ENCODE measurements at places on chromosomes 7 and 10.

- DNase-seq = no peak
Observed at GRCh38 chr10:131723297-131724168, 177.3 kb upstream of the PPP2R2D start.

DNA sequence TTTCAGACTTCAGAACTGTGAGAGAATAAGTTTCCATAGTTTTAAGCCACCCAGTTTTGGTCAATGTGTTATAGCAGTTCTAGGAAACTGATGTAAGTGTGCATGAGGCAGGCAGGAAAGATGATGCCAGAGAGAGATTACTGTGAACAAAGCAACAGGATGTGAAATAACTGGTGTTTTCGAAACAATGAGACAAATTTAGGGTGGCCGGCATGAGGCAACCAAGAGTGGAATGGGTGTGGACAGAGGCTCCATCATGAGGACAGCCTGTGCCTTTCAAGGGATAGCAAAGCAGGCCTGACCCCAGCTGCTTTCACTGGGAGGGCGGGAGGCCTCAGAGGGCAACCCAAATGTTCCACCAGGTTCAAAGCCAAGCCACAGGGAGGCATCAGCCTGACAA, 67.3 kb upstream of the UCN3 start:
- DNase-seq = no peak

DNA sequence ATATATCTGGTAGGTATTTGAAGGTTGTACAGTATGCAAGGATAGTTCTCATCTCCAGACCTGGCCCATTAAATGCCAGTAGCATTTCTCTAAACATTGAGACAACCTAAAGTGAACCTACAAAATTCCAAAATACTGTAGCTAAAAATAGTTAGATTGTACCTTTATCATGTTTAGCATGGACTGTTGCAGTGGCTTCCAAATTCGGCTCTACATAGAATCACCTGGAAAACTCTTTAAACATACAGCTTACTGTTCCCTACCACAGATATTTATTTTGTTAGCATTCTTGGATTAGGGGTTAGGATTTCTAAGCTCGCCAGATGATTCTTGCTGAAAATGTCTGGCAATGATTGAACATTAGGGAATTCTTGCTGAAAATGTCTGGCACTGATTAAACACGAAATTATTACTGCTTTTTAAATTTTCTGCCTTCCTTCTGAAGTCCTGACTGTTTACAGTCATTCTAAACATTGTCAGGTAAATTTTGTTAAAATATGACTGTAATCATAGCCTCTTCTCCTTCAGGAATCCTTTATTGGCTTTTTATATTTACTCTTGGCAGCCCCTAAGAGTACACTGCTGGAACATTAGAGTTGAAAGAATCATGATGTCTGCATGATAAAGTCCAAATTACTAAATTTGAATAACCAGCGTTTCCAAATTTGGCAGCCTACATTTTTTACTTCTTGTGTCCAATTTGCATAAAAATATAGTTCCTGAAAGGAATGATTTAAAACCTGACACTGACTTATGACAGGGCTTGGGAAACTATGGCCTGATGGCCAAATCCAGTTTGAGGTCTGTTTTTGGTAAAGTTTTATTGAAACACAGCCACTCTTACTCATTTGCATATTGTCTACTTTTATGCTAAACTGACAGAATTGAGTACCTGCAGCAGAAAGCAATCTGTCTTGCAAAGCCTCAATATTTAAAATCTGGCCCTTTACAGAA, 40.3 kb downstream of the SHOC2 start:
- DNase-seq = no peak

DNA sequence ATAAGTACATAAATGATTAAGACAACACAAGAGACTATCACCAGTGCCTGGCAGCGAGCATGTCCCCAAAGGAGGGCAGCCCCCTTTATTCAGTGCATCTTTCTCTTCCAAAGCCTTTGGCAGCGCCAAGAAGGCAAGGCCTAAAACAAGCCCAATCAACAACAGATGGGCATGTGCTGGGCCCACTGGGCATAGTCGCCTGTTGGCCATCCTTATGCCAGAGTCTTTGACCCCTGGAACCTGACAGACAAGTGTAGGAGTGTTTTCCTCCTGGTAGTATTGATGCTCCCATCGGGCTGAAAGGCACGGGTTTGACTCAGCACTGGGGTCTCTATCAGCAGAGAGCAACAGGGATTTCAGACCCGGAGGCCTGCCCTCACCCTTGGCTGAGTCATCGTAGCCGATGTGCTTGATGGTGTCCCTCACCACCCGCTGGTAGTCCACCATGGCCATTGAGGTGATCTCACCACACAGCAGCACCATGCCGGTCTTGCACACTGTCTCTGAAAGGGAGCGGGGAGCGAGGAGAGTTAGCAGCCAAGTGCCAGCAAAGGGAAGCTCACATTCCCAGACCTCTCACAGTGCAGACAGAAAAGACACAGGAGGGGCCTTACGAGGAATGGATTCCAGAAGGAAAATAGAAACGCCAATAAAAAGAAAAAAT, 5.8 kb downstream of the MAT1A start:
- no peak for DNase-seq

DNA sequence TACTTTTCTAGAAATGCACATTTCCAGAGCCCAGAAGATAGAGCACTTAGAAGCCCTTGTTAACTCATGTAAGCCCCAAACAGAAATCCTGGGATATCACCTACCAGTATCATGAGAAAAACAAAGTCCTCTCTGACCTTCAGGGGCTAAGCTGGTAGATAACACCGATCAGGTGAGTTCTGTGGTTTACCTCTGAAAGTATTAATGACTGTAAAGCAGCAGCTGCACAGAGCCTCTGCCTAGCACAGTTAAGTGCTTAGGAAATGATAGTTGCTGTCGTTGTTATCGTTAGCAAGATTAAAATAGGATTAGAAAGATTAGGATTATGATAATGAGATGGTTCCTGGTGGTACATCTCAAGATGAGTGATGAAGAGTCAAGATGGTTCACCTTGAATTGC, 64.9 kb downstream of the PLXNA4 start:
- peak; percentile 26 for DNase-seq

GRCh38 chr7:45702751-45703150, 128.6 kb downstream of the ADCY1 start:
- no peak for DNase-seq
